SW 1271 (cell line): ENCODE measurements at places on chromosomes 16 and 17.

DNA sequence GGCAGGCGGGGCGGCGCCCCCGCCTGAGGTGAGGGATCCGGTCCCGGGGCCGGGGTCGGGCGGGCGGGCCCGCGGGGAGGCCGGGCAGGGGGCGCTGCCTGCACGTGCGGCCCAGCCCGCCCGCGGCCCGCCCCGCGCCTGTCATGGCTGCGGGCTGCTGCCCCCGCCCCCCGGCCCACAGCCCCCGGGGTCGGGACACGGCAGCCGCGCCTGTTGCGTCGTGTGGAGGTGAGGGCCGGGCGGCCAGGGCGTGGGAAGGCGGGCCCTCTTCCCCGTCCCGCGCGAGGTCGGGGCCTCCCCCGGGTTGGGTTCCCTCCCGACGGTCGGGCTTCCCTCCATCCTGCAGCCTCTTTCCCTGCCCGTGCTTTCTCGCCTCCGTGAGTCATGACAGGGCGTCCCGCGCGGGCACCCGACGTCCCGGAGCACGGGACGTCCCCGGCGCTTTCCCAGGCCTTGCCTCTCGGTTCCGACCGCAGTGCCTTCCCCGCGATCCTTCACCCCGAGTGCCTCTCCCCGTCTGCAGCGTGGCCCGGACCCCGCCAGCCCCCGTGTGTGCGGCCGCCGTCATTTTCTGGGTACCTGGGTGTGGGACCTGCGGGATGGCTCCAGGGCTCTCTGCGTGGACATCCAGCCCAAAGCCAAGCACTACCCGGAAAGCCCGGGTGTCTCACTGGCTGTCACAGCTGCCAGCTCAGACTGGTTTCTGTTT is 76.7 kb downstream of the CHD9 start:
- peak; percentile 17 for DNase-seq

GRCh38 chr17:82440991-82441627 is 9.4 kb downstream of the CYBC1 start:
- no peak for DNase-seq

DNA sequence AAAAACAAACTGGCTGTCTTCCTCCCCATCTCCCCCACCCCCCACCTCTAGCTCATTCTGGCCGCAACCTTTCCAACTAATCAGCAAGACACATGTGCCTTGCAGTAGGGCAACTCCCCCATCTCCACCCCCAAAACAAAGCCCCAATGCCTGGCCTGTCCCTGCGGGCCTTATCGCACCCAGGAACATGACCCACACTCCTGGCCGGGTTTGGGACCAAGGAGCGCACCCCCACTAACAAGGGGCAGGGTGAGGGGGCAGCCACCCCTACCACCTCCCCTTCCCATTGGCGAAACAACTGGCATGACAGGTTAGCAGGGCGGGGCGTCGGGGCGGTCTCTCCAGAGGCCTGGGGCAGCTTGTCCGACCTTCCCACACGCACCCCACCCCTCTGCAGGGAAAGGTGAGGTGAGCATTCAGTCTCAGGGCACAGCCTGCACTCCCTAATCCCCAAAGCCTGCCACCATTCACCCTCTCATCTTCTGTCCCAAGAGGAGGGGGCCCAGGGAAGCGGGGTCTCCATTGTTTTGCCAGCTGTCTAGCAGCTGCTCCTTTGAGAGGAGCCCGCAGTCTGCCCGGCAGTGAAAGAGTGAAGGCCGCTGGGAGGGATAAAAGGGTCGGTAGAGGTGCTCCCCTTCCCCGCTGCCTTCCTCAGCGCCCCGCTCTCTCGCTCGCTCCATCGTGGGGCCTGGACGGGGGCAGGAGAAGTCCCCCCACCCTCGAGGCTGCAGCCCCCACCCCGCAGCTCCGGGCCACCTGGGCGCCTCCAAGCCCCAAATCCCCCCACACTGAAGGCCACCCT is 765 bp downstream of the MYO18A start:
- DNase-seq = no peak

DNA sequence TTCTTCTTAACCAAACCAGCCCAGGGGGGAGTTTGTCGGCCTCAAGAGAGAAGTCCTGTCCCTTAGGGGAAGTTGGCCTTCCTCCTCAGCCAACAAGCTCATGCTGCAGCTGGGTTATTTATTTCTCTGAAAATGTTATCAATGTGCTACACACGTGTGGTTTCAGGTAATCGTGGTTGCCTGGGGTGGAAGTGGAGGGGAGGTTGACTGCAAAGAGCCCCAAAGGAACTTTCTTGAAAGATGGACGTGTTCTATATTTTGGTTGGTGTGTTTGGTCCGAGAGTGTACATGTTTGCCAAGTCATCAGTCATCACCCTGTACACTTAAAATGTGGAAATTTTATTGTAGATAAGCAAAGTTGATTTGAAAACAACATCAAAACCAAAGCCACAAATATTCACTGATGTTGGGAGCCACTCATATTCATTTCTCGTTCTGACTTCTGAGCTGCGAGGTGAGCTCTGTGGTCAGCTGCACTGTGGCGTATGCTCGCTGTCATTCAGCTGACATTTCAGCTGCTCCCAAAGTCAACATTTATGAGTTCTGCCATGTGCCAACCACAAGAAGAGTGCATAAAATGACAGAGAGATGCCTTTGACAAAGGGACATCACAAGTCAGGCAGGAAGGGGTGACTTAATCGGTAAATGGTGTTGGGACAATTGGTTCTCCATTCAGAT is 26.5 kb upstream of the ADGRG1 start:
- DNase-seq = no peak

GRCh38 chr16:78720416-78720815 is 621.0 kb downstream of the WWOX start:
- no peak for DNase-seq

GRCh38 chr17:3385869-3386816 is at the start of gene OR3A2:
Gene OR3A2, minus strand, starts transcription at chr17:3386308.
- DNase-seq = no peak

- DNase-seq = no peak
Observed at GRCh38 chr17:46179375-46179999, 13.7 kb downstream of the KANSL1 start.

DNA sequence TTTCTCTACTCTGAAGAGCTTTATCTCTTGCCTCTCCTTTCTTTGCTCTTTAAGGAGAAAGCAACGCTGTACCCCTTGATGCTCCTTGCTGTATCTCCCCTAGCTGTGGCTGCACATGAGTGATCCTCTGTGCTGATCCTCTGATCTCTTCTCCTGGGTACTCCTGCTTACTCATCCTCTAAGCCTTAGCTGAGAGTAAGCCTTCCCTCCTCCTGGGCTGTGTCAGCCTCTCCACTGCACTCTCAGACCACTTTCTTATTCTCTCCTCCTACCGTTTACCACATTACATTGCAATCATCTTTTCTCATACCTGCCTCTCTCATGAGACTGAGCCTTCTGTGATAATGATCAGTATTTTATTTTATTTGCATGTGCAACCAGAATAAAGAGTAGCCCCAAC is 25.1 kb downstream of the SOX9 start:
- no peak for DNase-seq
